ENCODE measurements at places on chromosomes 4 and X. TPM values are rescaled to one million over a fixed set of nuclear protein-coding genes. Genes with fewer than 3 reads are reported as not detected.

COL25A1 gene
- total RNA-seq: 7.8 TPM

CENPI gene
- 46.0 TPM for total RNA-seq

SLIT2 gene
- total RNA-seq: 54.1 TPM

IQCM gene
- not detected for total RNA-seq

SLC39A8 gene
- 10.6 TPM for total RNA-seq

NDST4 gene
- total RNA-seq: not detected

MYL5 gene
- 6.7 TPM for total RNA-seq

LRP2BP gene
- 0.53 TPM for total RNA-seq

IL2RG gene
- not detected for total RNA-seq

PNMA5 gene
- not detected for total RNA-seq

MUC7 gene
- total RNA-seq: not detected

PHOX2B gene
- not detected for total RNA-seq

RAP2C gene
- total RNA-seq: 35.1 TPM

USP26 gene
- total RNA-seq: not detected

TMEM156 gene
- total RNA-seq: 1.0 TPM

MAGEA9B gene
- total RNA-seq: not detected
